ENCODE measurements at places on chromosomes 12 and 14.

- no peak for DNase-seq
Observed at GRCh38 chr12:38502415-38502814, 185.8 kb downstream of the ALG10B start.

DNA sequence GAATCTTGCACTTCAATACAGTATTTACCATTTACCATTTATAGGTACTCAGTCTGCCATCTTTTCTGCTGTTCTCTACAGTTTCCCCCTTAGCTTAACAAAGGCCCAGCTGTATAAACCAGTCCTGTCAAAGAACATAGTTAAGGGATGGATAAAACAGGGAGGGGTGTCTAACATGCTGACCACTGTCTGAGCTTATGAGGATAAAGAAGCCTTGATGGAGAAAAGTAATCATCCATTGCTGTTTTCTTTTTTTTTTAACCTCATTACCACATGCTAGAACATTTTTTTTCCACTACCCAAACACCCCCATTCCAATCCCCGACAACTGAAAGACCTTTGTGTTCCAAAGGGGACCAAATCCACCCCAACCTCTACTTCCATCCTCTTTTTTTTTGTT, 39.9 kb downstream of the SOX5 start:
- no peak for DNase-seq

GRCh38 chr14:75648066-75648838, 12.4 kb downstream of the ERG28 start:
- no peak for DNase-seq

GRCh38 chr12:112539221-112539620, 120.5 kb downstream of the PTPN11 start:
- no peak for DNase-seq

- DNase-seq = no peak
Observed at GRCh38 chr14:90853116-90853515, 36.9 kb upstream of the TTC7B start.

GRCh38 chr12:1592444-1593173, 1.8 kb downstream of the FBXL14 start:
- peak; percentile 35 for DNase-seq

GRCh38 chr12:130608132-130608531, 108.0 kb downstream of the RIMBP2 start:
- no peak for DNase-seq

DNA sequence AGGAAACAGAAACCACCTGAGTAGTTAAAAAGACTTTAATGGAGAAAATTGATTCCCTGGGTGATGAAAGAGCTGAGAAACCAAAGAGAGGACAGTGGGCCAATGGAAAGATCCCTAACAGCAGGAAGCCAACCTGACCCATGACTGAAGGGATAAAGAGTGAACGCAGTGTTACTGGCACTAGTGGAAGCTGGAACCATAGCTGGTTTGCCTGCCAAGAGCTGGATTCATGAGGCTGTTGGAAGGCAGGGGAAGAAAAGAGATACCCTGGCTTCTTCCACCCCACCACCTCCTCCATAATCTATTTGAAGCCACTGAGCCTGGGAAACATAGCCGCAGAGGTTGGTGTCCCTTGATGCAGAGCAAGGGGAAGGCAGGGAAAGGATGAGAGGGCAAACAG, 125.5 kb upstream of the PRKD1 start:
- DNase-seq = no peak

GRCh38 chr14:97523936-97524335, 726.8 kb downstream of the VRK1 start:
- no peak for DNase-seq

DNA sequence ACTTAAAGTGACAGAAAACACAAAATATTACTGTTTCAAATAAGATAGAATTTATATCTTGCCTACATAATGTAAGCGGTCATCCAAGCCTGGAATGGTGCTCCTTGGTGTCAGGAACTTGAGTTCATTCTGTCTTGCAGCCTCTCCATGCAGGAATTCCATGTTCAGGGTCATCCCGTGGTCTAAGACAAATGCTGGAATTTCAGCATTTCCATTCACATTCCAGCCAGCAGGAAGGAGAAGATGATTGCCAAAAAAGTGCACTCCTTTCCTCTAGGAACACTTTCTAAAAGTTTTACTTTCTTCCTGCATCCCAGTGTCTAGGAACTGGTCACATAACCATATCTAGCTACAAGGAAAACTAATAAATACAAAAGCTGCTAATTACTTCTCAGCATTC, 106.3 kb downstream of the PTPRO start:
- DNase-seq = no peak

GRCh38 chr14:61280092-61280525, 1.0 kb downstream of the TMEM30B start:
- no peak for DNase-seq

DNA sequence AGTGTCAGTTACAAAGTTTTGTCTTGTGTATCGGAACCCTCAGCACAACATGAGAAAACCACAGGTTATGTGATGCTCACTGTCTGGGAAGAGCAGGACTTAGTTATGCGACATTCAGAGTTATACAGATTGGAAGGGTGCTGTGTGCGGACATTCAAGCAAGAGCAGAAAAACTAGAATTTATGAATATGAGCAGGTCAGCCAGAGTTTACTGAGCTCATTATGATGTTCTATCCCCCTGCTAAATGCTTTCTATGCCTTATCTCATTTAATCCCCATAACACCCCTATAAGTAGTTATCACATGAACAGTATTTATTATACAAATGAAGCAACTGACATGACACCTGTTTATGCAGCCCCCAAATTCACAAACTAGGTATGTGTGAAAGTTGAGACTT, 1083.2 kb downstream of the FLRT2 start:
- DNase-seq = no peak

DNA sequence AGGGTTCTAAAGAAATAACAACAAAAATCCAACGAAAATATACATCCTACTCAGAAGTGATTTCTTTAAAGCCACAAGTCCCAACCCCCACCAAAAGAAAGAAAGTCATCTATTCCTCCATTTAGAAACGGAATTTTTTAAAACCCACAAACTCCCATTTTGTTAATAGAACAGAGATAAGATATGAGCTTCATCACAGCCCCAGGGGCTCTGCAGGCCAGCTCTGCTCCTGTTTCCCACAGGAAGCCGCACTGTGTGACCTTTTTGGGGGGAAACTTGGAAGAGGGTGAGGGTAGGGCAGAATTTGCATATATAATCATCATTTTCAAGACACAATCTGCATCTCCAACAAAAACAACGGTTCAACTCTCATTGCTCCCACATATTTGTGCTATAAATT, 2.8 kb downstream of the FBXL14 start:
- DNase-seq = no peak

DNA sequence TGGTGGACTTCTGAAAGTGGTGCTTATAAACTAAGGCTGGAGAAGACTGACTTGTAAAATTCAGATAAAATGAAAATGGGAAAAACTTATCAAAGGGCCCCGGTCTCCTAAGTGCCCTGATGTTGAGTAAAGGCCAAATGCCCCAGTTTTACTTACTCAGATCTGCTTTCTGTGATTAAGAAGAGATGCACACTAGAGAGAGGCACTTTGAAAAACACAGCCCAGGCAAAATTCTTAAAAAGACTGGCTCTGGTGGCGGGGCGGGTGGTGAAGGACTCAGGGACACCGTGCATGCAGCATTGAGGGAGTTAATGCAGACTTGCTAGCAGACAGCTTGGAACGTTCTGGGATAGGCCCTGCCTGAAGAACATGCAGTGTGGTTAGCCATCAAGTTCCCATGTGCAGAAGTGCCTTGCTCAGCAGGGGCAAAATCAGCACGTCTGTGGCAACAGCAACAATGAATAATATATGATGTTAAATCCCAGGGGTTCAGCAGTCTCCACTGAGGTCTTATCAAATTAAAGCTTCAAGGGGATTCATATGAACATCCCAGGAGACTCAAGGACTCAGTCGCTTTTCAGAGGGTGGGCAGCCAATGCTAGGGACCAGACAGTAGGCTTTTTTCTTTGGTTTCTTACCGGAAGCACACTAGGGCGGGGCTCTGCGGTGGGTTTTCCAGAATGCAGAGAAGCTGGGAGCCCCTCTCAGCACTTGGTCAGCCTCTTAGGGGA, 105.0 kb downstream of the DAD1 start:
- no peak for DNase-seq

DNA sequence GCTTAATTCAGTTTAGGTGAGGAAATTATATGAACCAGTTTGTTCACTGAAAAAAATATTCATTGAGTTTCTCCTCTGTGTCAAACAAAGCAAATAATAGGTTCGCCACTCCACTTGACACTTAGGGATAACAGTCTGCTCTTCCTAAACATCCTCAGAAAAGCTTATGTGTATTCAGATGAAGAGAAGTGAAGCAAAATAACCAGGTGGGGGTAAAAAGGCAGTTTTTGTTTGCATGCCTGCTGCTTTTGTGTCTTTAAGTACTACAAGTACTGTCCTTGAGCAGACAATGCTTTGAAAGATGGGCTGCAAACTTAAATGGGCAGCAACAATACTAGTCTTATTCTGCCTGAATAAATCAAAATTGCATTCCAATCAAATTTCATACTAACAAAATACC, 910.7 kb upstream of the MDGA2 start:
- DNase-seq = no peak

GRCh38 chr12:122081697-122082221, 3.2 kb downstream of the MLXIP start:
- peak; percentile 47 for DNase-seq

DNA sequence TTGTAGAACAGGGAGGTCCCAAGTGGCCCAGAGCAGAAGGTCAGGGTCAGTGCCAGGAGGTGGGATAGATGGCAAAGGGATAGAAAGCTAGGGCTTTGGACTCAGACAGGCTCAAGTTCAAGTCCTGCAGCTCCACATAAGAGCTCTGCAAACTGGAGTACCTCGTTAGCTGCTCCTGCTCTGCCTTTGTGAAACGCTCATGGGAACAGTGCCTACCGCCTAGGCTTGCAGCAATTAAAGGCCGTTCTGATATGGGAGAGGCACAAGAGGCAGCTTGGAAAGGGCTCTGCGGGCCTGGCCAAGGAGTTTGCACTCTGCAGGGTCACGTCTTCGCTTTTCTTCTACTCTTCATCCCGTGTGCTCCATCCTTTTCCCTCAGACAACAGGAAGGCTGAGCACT, 54.1 kb downstream of the MAP1LC3B2 start:
- DNase-seq = no peak

DNA sequence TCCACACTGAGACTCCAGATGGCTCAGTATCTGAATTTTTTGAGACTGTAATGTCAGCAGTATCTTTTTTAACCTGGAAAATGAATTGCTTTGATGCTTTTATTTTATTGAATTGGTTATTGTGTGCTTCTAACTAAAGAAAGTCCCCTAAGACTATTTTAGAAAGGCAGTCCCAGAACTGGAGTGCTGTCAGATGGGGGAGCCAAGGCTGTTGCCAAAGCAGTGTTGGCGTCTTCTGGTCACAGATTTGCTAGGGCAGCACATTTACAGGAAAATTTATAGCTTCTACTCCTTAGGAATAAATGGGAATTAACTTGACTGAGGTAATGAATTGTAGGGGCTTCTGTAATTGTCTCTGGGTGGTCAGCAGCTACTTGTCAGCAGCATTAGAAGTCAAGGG, 157.1 kb upstream of the ARHGAP5 start:
- DNase-seq = no peak

Data from erythroblast (primary cell).